ENCODE measurements at places on chromosomes 2 and 18.

DNA sequence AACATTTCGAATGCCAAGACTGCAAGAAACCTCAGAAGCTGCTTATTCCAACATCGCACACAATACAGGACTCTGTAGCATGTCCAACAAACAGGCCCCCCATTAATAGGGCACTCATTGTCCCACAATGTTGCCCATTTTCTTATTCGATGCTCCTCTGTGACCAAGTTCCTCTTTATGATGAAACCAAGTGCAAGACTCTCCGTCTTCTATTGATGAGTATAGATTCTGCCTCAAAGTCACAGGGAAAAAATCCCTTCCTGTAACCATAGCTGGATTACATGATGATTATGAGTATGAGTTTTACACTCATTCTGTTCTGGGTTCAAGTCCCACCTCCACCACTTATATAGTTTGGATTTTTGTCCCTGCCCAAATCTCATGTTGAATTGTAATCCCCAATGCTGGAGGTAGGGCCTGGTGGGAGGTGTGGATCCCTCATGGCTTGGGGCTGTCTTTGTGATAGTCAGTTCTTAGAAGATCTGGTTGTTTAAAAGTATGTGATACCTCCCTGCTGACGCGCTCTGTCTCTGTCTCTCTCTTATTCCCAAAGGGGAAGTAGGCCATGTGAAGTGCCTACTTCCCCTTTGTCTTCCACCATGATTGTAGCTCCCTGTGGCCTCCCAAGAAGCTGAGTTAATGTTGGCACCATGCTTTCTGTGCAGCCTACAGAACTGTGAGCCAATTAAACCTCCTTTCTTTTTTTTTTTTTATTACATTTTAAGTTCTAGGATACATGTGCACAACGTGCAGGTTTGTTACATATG is 148.7 kb downstream of the OSR1 start:
- H3K27ac ChIP-seq = no peak overlapping the region
- no peak for DNase-seq
- H3K4me3 ChIP-seq = no peak overlapping the region
- no peaks in the 10 kb centered on the region for H3K27me3 ChIP-seq

- no peaks in the 10 kb centered on the region for H3K27me3 ChIP-seq
- DNase-seq = no peak
- no peak overlapping the region for H3K27ac ChIP-seq
- no peaks in the 10 kb centered on the region for H3K36me3 ChIP-seq
- H3K4me3 ChIP-seq = no peak overlapping the region
- H3K4me1 ChIP-seq = peaks cover 12% of the 10 kb centered on the region
These were observed 890.2 kb upstream of the ZEB2 start for GRCh38 chr2:145410086-145410485.

DNA sequence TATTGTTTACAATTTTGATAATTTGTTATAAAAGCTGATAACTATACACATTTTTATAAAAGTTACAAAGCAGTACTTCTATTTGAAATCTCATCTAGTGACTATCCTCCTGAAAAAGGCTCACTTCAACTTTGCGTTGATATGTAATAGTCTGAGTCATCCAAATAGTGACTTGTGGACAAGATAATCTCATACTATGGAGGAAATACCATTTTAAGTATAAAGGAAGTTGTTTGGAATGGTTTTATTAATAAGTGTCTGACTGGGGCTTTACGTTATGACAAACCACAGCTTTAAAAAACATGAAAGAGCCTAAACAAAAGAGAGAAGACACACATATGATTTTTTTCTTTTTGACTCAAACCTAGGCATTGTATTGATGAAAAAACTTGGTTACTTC is 272.3 kb upstream of the COL3A1 start:
- no peaks in the 10 kb centered on the region for H3K27me3 ChIP-seq
- H3K4me1 ChIP-seq = no peaks in the 10 kb centered on the region
- H3K36me3 ChIP-seq = no peaks in the 10 kb centered on the region
- no peak overlapping the region for H3K4me3 ChIP-seq
- DNase-seq = no peak

DNA sequence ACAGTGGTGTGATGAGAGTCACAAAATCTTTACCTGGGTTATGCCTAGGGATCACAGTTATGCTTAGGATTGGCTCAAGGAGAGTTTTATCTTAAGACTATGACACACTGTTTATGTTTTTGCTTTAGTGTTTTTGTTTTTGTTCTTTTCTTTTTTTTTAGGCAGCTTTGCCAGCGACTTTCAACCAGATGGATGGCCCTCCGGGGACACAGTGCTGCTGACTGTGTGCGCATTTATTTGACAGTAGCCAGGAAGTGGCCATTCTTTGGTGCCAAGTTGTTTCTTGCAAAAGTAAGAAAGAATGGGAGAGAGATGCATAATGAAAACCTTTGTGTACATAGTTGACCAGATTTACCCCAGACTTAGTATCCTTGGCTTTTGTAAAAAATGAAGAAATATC is 15.1 kb upstream of the DYNC2LI1 start:
- H3K36me3 ChIP-seq = no peaks in the 10 kb centered on the region
- H3K4me3 ChIP-seq = no peak overlapping the region
- no peaks in the 10 kb centered on the region for H3K27me3 ChIP-seq
- no peaks in the 10 kb centered on the region for H3K4me1 ChIP-seq
- no peak overlapping the region for H3K27ac ChIP-seq

- H3K4me3 ChIP-seq = no peak overlapping the region
- no peak for DNase-seq
- no peak overlapping the region for H3K27ac ChIP-seq
- H3K27me3 ChIP-seq = peaks cover 9% of the 10 kb centered on the region
- no peaks in the 10 kb centered on the region for H3K36me3 ChIP-seq
- H3K4me1 ChIP-seq = no peaks in the 10 kb centered on the region
These were observed 178.7 kb downstream of the ANTXR1 start for GRCh38 chr2:69191634-69192033.

- H3K27me3 ChIP-seq = no peaks in the 10 kb centered on the region
- no peak for DNase-seq
- H3K27ac ChIP-seq = no peak overlapping the region
- H3K4me3 ChIP-seq = no peak overlapping the region
- H3K4me1 ChIP-seq = no peaks in the 10 kb centered on the region
- no peaks in the 10 kb centered on the region for H3K36me3 ChIP-seq
These were observed 664.9 kb downstream of the KCNJ3 start for GRCh38 chr2:155363349-155363888.

All from T-cell (primary cell).